T-helper 9 cell (primary cell): ENCODE measurements at places on chromosomes 2 and 18.

- DNase-seq, result no peak
Measured at GRCh38 chr18:78430131-78430758, 549.4 kb upstream of the SALL3 start.

DNA sequence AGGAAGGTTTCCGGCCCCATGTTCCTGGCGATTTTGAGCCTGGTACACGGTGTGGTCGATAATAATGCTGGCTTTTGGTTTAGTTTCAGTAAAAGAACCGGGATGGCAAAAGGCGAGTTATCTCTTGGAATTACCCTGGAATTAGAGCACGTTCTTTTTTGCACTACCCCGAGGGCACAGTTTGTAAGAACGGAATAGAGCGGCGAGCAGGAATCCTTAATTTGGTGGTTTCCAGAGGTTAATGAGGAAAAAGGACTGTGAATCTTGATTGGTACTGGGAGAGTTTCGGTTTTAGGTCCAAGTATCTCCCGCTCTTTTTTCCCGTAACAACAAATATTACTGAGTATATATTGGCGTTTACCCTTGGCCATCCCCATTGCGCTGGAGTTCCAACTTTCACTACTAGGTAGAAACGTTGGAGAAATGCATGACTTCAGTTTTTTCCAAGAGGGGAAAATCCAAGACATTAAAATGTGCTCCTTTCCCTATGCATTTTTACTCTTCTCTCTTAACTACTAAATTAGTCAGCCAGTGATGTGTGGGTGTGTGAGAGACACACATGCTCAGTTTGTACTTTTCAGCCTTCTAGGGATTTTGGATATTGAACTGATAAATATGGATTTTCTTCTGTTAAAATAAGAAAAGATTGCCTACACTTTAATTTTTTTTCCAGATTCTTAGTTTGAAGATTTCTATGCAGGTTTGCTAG, 160.8 kb downstream of the AGPS start:
- DNase-seq, result no peak

DNA sequence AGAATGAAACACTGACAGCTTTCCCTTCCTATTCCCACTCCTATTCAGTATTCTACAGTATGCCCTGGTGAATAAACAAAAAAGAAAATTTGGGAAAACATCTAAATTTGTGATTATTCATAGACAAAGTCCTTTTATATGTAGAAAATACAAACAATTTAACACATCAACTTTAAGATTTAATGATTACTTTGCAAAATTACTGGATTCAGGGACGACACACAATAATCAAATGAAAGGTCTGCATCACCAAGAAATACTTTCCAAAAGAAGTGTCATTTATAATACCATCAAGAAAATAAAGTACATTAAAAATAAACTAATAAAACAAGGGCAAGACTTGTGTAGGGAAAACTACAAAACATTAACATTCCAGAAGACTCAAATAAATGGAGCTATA, 199.8 kb downstream of the KCNJ3 start:
- no peak for DNase-seq

DNA sequence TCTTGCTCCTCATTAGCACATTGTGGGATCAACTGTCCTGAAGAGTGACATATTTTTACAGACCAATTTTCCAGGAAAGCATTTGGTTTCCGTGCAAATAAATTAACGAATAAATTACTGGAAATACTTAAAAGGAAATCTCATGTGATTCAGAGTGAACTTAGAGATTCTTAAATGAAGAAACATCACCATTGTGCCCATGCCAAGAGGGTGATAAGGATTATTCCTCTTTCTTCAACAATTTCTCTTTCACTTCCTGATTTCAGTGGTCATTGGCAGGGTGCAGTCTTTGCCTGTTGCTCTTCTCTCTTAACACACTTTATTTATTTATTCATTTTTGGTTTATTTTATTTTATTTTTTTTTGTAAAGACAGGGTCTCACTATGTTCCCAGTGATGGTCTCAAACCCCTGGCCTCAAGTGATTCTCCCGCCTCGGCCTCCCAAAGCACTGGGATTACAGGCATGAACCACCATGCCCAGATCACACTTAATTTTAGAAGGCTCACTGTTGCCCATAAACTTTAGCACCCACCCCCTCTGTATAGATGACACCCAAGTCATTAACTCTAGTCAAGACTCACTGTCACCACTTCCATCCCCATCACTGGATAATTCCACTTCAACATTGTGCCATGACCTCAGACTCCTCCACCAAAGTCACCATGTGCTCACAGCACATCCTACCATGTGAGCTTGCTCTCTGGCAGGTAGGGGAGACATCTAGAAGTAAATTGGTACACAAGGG, 92.6 kb upstream of the CERS6 start:
- no peak for DNase-seq

- no peak for DNase-seq
Measured at GRCh38 chr2:233164128-233164635, 87.3 kb upstream of the ATG16L1 start.

DNA sequence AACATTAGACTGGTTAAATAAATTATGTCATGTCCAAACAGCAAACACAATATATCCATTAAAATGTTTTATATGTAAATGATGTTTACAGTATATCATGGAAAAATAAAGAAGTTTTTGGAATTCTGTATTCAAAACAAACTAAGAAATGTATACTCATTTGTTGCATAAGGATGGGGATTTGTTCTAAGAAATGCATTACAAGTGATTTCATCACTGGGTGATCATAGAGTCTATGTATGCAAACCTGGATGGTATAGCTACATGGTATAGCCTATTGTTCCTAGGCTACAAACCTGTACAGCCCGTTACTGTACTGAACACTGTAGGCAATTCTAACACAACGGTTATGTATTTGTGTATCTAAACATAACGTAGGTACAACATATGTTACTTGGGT, 35.1 kb downstream of the ARL5A start:
- DNase-seq, result no peak

- DNase-seq, result no peak
Measured at GRCh38 chr2:43007901-43008300, 215.5 kb upstream of the HAAO start.

DNA sequence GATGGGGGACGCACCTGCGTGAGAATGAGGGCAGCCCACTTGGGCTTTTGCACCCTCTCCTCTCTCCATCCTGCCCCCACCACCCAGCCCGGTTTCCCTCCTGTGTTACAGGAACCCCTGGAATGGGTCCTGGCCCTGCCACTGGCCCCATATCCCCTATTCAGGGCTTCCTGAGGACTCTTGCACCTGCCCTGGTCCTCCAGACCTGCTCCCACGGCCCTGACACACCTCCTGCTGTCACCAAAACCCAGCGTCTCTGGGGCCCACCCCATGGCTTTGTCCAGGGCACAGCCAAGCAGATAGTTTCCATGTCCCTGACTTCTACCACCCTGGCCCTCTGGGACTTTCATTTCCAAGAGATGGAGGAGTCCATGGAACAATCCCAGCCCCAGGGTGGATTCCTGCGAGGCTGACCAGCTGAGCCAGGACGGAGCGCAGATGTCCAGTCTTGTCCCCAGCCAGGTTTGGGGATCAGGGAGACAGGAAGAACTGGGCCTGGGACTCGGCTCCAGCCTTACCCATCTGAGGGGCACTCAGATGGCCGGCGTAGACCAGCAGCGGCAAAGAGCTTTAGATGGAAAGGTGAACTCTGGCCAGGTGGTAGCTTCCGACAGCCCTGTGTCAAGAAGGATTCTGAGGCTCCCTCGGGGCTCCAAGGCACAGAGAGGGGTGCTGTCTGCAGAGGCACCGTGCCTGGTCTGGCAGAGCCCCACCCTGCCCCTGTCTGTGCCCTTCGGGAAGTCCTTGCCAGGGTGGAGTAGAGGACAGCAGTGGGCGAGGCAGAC, 12.0 kb downstream of the GPR35 start:
- DNase-seq, result no peak

- no peak for DNase-seq
Measured at GRCh38 chr18:31551883-31552282, 39.8 kb upstream of the TTR start.

GRCh38 chr2:215611609-215612386, 175.9 kb upstream of the FN1 start:
- DNase-seq, result no peak

DNA sequence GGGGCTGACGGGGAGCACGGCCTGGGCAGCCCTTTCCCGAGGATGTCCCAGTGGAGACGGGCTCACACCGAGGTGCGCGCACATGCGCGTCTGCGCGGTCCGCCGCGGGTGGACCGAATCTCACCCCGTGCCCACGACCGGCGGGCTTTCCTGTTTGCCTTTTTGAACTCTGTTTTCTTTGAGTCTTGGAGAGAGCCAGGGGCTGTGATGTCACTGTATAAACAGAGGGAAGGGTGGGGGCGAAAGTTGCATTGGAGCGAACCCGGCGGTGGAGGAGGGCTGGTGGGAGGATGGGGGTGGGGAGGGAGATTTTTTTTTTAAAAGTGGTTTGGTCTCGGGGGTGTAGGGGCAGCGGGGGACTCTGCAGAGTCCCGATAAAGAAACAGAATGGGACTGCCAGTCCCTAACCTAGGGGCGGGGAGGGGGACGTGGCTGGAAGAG, 141.2 kb upstream of the CTAGE1 start:
- DNase-seq, result no peak

DNA sequence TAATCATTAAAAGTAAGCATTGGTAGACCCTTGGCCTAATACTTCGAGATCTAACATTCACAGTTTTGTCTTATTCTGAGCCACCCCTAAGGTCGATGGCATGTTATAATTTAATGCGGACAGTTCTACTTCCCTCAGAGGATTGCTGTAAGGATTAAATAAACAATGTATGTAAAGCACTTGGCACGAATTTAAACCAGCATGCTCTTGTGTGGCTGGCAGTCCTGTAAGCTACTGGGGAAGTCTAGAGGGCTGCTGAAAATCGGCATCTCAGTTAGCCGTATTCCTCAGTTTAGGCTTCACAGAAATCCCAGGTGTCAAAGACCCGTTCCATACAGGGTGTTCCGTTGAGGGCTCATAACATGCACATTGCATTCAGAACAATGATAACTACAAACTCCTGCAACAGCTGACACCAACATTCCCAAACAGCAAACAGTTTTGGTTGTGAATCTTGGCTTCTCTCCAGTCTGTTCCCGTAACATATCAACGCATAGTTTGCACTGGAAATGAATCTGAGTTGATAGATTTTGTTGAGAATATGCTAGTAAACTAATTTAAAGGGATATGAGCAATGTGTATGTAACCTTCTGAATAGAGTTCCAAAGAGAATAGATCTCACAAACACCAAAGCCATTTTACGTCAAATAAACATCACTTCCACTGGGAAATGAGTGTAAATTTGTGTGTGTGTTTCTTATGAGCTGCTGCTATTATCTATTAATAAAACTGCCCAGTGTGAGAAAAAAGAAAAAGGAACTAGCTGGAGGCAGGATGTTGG, 52.2 kb upstream of the ACKR3 start:
- no peak for DNase-seq

DNA sequence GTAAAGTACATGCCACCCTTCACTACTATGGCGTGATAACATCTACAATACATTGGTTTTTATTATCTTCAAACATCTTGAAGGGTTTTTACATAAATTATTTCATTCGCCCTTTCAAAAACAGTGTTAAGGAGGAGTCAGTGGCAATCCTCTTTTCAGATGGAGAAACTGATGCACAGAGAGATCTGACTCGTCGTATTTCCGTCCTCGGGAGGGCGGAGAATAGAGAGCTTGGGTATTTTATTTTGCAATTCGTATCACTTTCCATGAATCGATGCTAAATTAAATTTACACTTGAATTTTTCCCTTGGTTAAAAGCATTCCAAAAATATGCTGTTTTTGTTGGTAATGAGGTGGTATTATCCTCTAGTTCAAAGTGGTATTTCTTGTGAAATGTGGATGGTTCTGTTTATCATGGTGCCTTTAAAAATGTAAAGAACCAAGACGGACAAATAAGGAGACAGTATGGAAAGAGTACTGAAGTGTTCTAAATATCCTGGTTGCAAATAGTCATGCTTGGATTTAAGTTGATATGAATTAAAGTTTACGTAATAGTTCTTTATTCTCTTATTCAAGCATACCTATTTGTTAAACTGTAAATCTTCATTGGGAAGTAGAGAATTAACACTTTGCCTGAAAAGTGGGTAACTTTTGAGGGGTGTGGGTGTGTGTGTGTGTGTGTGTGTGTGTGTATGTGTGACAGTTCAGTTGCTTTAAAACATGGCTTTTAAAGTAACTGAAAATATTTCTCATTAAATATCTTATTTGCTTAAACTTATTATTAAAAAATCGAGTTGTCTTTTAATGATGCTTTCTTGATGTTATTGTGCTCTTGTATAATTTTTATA, 5.6 kb downstream of the PHLPP1 start:
- no peak for DNase-seq

DNA sequence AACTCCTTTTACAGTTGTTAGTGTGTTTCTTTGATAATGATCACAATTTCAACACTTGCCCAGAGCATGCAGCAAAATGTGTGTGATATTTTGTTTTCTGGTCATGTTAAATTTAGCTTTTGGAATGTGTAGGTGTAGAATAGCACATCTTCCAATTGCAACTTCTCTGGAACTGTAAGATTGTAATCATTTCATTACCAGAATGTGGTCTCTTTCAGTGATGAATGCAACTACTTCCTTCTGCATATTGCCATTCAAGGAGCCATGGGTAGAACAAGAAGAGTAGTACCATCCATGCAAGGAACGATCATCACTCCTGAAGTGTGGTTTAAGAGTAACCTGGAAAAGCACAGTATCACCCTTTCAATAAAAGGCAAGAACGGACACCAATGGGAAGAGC, 548.8 kb upstream of the ZNF804A start:
- DNase-seq, result no peak

- DNase-seq, result no peak
Measured at GRCh38 chr2:219221957-219222518, 3.3 kb upstream of the ABCB6 start.

- no peak for DNase-seq
Measured at GRCh38 chr2:128715360-128715759, 396.7 kb upstream of the HS6ST1 start.

- DNase-seq, result no peak
Measured at GRCh38 chr2:43328832-43329231, 102.4 kb upstream of the ZFP36L2 start.

- no peak for DNase-seq
Measured at GRCh38 chr2:217463402-217464075, 539.3 kb downstream of the TNS1 start.

- DNase-seq, result no peak
Measured at GRCh38 chr2:219916726-219917440, 289.5 kb downstream of the SLC4A3 start.

DNA sequence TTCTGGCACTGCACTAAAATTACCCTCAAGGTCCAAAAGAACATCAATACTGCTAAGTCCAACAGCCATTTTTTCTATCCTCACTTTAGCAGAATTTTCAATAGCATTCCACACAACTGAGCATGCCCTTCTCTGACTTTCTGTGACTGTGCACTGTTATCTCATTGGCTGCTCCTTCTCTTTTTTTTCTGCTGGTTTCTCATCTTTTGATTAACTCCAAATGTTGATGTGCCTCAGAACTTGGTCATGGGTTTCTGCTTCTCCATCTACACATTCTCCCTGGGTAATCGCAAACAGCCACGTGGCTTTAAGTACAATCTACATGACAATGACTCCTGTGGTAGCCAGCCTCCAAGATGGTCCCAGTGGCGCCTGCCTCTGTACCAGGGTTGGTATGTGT, 75.0 kb upstream of the CD226 start:
- no peak for DNase-seq
